ENCODE measurements at places on chromosomes 16 and 17.
A peak's percentile ranks its signal among the peaks of the same experiment; 100 is the strongest.

DNA sequence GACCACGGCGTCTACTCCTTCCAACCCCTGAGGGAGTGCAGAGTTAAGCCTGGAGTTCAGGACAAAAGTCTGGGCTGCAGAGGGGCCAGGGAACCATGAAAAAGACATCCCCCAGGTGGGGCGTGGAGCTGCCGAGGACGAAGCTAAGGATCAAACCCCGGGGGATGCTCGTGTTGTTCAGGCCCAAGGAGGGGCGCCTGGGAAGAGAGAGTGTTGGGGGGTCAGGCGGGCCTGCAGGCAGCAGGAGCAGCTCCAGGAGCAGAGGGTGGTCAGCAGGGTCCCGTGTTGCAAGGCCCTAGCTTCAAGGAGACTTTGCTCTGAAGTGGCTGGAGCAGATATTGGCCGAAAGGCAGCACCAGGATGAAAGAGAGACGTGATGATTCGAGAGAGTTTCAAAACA, 26.7 kb downstream of the NECAB2 start:
- no peak for DNase-seq

GRCh38 chr16:4089811-4090301, 26.4 kb downstream of the ADCY9 start:
- no peak for DNase-seq

DNA sequence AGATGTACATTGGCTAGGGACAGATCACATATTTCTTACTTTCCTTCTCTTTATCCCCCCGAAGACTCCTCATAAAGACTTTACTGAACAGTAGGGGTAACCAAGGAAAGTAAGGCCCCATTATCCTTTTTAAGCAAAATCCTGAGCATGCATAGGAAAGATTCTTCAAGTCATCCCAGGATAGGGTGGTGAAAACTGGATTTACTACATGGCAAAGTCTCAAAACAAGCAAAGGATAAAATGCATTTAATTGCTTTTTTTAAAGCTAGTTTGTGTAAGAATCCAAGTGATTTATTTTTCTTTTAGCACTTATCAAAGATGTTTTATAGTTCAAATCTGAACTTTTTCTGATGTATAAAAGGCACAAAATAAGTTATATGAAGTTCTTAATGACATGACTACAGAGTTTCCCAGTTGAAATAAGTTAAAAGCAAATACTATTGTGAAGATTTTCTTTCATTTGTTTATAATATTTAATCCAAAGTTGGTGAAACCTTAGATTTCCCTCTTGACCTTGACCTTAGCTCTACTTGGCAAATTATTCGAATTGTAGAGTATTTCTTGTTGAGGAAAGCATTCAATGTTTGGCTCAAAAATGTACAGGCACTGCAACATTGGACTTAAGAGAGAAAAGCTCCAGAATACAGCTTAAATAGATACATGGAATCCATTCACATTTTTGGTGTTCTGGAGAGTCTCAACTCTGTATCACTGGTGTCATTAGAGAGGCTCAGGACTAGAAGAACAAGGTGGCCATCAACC, 104.3 kb downstream of the ABCA8 start:
- no peak for DNase-seq

DNA sequence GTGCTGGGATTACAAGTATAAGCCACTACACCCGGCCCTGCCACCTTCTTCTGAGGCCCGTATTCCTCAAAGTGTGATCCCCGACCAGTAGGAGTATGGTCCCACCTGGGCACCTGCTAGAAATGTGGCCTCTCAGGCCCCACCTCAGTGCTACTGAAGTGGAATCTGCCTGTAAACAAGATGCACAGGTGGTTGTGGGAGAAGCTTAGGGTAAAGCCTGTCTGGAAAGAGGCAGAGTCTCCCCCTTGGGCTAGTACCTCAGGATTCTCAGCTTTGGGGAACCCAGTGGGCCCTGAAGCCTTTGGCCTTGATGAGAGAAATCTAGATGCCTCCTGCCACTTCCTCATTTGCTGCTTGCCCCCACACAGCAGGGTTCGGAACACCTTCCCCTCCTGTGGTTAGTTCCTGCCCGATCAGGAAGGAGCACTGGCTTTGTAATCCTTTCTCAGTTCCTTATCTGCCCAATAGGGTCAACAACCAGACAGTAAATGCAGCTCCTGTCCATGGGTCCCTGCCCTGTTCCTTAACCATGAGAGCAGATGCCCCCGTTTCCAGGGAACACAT, 25.2 kb downstream of the TK2 start:
- DNase-seq, result no peak

- DNase-seq, result no peak
Observed at GRCh38 chr16:89749637-89750036, 28.3 kb downstream of the ZNF276 start.

GRCh38 chr16:52488837-52489289, 58.1 kb downstream of the TOX3 start:
- DNase-seq, result no peak

DNA sequence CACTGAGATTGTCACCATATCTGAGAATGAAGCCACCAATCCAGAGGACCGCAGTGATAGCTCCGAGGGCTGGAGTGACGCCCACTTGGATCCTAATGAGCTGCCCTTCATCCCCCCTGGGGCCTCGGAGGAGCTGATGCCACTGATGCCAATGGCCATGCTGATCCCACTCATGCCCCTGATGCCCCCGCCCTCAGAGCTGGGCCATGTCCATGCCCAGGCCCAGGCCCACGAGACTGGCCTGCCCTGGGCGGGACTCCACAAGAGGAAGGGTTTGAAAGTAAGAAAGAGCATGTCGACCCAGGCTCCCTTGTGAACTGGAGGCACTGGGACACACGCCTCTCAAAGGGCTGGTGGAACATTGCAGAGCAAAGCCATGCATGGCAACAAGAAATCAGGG, 2.0 kb downstream of the SPPL2C start:
- no peak for DNase-seq

DNA sequence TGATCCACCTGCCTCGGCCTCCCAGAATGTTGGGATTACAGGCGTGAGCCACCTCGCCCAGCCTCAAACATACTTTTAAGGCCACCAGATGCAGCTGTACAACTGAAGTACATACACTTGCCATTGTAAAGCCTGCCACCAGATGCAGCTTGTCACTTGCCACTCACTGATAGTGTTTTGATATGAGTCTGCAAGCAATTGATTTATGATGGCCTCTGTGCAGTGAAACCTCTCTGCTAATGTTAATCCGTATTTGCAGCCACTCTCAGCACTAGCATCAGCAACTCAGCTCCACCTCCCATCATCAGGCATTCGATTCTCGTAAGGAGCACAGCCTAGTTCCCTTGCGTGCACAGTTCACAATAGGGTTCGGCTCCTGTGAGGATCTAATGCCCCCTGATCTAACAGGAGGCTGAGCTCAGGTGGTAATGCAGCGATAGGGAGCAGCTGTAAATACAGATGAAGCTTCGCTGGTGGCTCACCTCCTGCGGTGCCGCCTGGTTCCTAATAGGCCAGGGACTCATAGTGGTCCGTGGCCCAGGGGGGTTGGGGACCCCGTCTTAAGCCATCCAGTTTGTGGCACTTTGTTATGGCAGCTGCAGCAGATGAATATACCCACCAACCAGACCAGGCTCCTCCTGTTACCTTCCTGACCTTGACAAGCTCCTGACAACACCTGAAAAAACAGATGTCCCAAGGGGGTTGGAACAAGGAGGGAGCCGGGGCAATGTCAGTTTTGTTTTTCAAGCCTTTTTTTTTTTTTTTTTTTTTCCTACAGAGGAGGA, 1.3 kb upstream of the HERPUD1 start:
- peak; percentile 44 for DNase-seq

DNA sequence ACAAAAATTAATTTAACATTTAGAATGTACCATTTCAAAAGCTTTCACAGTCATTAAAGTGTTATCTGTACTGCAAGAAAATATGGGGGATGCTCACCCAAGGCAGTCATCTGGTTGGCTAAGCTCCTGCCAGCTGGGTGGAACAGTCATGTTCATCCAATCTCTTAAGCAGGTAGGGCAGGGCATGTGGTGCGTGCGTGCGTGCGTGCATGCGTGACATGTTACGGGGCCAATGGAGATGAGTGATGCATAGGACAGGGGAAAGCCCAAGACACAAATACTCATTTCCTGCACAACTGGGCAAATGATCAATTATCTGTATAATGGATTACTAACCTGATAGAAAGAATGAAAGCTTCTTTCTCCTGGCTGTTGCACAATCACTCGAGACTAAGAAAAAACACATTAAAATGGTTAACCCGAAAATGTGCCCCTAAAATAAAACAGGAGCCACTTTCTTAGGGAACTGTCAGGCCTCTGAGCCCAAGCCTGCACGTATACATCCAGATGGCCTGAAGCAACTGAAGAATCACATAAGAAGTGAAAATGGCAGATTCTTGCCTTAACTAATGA, 104.4 kb downstream of the MYO1D start:
- DNase-seq, result peak; percentile 54

DNA sequence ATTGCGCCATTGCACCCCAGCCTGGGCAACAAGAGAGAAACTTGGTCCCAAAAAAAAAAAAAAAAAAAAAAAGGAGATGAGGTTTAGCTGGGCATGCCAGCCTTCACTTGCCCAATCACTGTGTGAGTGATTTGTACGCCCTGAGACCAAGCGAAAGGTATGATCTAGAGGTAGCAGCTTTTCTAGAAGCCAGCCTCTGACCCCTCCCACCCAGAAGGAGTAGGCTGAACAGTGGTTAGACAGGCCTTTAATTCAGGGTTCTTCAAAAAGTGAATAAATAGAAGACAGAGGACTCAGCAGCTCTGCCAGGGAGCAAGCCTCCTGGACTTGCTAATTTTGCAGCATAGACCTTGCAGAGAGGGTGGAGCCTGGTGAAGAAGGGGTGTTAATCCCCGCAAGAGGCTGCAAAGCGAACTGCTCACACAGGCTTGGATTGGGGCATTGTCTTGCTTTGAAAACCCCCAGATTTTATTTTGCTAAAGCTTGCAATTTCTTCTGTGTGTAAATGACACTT, 7.1 kb upstream of the CYTH1 start:
- DNase-seq, result no peak

GRCh38 chr16:86037999-86038925, 139.3 kb downstream of the IRF8 start:
- DNase-seq, result no peak

DNA sequence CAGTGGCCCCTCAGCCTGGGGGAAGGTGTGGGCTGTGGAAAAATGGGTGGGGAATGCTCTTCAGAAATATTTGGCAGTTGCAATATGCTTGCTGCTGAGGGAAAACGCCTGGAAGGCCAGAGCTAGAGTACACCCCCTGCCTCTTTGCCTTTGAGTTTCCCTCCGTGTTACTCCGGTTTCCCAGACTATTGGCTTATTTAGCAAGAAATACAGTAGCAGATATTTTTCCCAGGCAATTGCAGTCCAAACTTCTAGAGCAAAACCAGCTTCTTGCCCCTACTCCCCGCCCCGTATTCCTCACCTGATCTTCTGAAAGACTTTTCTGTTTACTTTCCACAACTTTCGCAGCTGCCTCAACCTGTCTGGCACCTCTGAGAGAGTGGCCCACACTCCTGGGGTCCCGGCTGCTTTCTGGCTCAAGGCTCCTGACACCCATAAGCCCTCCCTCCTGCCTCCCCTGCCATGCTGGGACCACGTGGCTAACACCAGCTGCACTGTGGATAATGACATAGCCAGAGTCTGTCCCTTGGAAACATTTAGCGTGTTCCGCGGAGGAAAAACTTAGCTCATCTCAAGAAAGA, 45.8 kb upstream of the HELZ start:
- no peak for DNase-seq

DNA sequence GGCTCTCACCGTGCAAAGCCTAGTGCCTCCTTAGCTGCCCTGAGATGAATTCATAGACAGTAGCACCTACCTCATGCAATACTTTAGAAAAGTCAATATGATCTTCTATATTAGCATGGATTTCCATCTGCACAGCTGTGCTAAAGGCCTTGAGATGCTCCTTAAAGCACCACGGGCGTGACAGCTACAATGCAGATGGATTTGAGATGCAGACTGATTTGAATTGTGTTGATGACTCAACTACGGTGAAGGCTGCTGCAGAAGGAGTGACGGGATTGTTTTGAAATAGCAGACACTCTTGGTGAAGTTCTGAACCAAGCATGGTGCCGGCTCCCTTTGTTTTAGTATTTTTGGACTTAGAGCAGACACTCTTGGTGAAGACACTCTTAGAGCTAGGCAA, 88.2 kb downstream of the SPECC1 start:
- no peak for DNase-seq

DNA sequence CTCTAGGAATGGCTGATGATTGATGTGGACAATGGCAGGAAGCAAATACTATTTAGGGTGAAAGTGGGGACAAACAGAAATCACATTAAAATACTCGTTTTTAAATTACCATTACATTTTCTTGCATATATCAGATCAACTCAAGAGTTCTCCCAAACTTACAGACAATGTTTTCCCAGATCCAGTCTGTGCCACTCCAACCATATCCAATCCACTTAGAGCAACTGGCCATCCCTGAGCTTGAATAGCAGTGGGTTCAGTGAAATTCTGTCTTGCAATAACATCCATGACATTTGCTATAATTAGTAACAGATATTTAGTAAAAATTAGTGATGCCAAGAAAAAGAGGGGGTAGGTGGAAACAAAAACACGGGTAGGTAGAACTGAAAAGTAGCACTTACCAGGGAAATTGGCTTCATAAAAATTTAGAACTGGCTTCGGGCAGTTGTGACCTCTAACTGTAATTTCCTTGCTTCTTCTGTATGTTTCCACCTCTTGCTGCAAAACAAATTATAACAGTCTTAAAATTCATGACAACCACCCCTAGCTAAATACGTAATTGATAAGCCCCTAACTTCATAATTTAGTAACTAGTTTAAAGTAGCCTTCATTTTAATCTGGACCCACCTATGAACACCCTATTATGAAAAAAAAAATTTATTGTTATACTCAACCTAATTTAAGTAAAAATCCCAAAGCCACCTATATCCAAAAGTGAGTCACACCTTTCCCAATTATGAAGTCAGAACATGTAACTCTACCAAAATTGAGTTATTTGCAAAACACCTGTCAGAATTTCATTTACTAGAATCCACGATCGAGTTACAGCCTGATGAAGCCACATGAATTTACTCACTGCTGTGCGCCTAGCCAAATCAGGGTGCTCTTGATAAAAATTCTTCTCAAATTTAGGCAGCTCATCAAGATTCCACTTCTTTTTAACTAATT, 2.0 kb downstream of the DDX5 start:
- no peak for DNase-seq

GRCh38 chr17:6425407-6425806, 9.5 kb downstream of the AIPL1 start:
- DNase-seq, result no peak

GRCh38 chr16:84062734-84063640, 20.4 kb upstream of the SLC38A8 start:
- DNase-seq, result peak; percentile 78

- DNase-seq, result no peak
Observed at GRCh38 chr17:81566461-81567126, 14.4 kb upstream of the FAAP100 start.

- DNase-seq, result no peak
Observed at GRCh38 chr16:75207831-75208230, 870 bp upstream of the CTRB2 start.

GRCh38 chr16:30926937-30927788, 3.8 kb downstream of the FBXL19 start:
- no peak for DNase-seq

DNA sequence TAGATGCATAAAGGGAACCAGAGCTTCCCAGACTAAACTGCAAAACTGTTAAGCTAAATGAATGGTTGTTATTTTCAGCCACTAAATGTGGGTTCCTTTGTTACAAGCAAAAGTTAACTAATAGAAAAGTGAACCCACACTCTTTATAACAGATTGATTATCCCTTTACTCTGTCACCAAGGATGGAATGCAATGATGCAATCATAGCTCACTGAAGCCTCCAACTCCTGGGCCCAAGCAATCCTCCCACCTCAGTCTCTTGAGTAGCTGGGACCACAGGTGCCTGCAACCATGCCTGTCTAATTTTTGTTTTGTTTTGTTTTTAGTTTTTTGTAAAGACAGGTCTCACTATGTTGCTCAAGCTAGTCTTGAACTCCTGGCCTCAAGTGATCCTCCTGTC, 6.5 kb downstream of the KRT9 start:
- no peak for DNase-seq
